ENCODE measurements at places on chromosomes 7 and 10. TPM values are rescaled to one million over a fixed set of nuclear protein-coding genes. Genes with fewer than 3 reads are reported as not detected.

Gene CALHM3
- not detected for total RNA-seq

Gene CALHM1
- total RNA-seq: not detected

Gene PDE6C
- not detected for total RNA-seq

Gene GJC3
- 1.1 TPM for total RNA-seq

Gene BMPR1A
- total RNA-seq: 2.9 TPM

Gene ATAD1
- 53.7 TPM for total RNA-seq

Gene COL1A2
- 0.26 TPM for total RNA-seq

Gene TFEC
- not detected for total RNA-seq

Gene PKD2L1
- not detected for total RNA-seq

Gene HTR7
- not detected for total RNA-seq

Gene OR13A1
- total RNA-seq: not detected

Gene GNAT3
- not detected for total RNA-seq

Gene TMEM176A
- total RNA-seq: not detected

Gene GRM3
- not detected for total RNA-seq

Gene TBRG4
- total RNA-seq: 136 TPM

Gene MYL10
- not detected for total RNA-seq

Gene TEX47
- not detected for total RNA-seq

Gene MBL2
- total RNA-seq: not detected

Gene YAE1
- 4.6 TPM for total RNA-seq

Gene AEBP1
- total RNA-seq: 10.1 TPM

Gene MUC3A
- total RNA-seq: not detected

Gene LAMB1
- total RNA-seq: 0.14 TPM

Gene AKR1E2
- 7.3 TPM for total RNA-seq

Gene MSMB
- total RNA-seq: not detected

Gene TWIST1
- total RNA-seq: not detected

Gene CPSF4
- total RNA-seq: 70.6 TPM

Gene OR6B1
- not detected for total RNA-seq

Gene SLIT1
- total RNA-seq: 0.44 TPM

Gene CPA5
- total RNA-seq: 0.88 TPM

Gene WDR11
- total RNA-seq: 32.4 TPM

Gene IL6
- total RNA-seq: 4.0 TPM

Gene SERPINE1
- 0.07 TPM for total RNA-seq

Gene PRR15
- not detected for total RNA-seq

Gene UFSP1
- 1.4 TPM for total RNA-seq

Gene PTER
- total RNA-seq: 16.7 TPM

Gene SYT15B
- total RNA-seq: 0.07 TPM

Gene RPEL1
- total RNA-seq: 0.17 TPM

Gene VAX1
- total RNA-seq: not detected

Gene SEPHS1
- total RNA-seq: 79.6 TPM

Gene AQP1
- 0.25 TPM for total RNA-seq

Gene ABHD11
- total RNA-seq: 11.3 TPM

Gene RNF148
- total RNA-seq: not detected

Gene ZMIZ1
- 18.3 TPM for total RNA-seq

Gene ENTPD1
- 0.35 TPM for total RNA-seq

Gene ACTA2
- total RNA-seq: 4.0 TPM

Gene ADCY1
- 0.29 TPM for total RNA-seq

Gene PHYH
- total RNA-seq: 13.3 TPM

Gene SMO
- 0.20 TPM for total RNA-seq

Gene ZNF117
- 1.8 TPM for total RNA-seq

Gene SYCE1
- 0.17 TPM for total RNA-seq

Gene WEE2
- not detected for total RNA-seq

Gene CUL2
- 35.3 TPM for total RNA-seq

Data from activated naive CD4-positive, alpha-beta T cell treated with anti-CD3 and anti-CD28 coated beads for 36 hours (primary cell).